Cortex of kidney (tissue), 1 donor: ENCODE measurements at places on chromosomes 5 and 9.

DNA sequence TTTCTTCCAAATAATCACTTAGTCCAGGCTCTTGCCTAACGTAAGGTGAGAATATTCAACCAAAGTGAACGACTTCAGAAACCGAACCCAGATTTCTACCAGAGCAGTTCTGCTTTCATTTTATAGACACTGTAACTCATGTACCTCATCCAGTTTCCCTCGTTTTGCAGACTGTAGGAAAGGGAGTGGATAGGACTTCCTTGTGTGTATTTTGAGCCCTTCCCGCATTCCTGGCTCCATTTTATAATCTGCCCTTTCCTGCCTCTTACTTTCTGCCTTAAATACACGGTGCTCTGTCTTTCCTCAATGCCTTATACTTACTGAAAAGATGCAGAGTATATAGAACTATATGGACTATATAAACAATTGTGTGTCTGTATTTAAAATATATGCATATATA is 20.8 kb downstream of the MINAR2 start:
- DNase-seq: no peak

GRCh38 chr5:177198738-177199137 is 65.2 kb downstream of the NSD1 start:
- no peak for DNase-seq

GRCh38 chr5:122761115-122761514 is 13.8 kb upstream of the SNX2 start:
- DNase-seq: no peak

- DNase-seq: no peak
These were observed 12.8 kb upstream of the GPX3 start for GRCh38 chr5:151007430-151008209.

GRCh38 chr9:13621872-13622564 is 342.5 kb upstream of the MPDZ start:
- no peak for DNase-seq

DNA sequence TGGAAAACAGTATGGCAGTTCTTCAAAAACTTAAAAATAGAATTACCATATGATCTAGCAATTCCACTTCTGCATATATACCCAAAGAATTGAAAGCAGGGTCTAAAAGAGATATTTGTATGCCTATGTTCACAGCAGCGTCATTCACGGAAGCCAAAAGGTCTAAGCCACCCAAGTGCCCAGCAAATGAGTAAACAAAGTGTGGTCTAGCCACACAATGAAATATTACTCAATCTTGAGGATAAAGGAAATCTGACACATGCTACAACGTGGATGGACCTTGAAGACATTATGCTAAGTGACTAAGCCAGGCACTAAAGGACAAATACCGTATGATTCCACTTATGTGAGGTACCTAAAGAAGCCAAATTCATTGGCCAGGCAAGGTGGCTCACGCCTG is 11.1 kb upstream of the MED27 start:
- no peak for DNase-seq

- DNase-seq: no peak
These were observed 25.6 kb downstream of the CARNMT1 start for GRCh38 chr9:75002422-75003023.

DNA sequence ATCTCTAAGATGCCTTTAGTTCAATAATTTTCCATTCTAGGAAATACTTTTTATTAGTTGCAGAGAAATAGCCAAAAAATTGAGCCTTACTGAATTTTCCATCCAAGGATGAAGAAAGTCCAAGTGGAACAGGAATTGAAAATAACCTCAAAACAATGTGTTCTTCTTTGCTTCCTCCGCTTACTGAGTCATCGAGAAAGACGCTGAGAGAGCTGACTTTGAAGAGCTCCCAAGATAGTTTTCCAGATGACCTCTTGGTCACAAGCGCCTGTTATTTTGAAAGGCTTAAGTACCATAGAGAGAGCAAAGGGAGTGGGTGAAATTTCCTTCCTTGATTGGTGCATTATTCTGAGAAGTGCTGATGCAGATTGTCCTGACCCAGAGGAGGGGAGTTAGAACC is 253.5 kb upstream of the ATP10B start:
- no peak for DNase-seq

GRCh38 chr9:78601957-78602565 is 305.1 kb downstream of the PSAT1 start:
- no peak for DNase-seq

DNA sequence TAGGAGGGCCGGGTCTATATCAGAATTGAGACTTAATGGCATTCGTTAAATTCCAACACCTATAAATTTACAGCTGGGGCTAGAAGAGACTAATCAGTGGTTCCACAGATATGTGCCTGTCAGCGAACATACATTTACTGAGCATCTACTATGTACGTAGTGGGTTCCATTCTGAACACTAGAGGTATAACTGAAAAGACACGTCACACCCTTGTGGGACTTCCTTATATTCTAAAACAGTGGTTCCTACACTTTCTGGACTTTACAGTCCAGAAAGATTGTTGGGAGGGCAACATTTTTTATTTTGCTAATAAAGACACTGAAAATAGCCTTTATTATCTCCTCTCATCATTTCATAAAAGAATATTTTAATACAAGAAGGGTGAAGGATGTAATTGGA is 140.5 kb downstream of the SCAMP1 start:
- no peak for DNase-seq

DNA sequence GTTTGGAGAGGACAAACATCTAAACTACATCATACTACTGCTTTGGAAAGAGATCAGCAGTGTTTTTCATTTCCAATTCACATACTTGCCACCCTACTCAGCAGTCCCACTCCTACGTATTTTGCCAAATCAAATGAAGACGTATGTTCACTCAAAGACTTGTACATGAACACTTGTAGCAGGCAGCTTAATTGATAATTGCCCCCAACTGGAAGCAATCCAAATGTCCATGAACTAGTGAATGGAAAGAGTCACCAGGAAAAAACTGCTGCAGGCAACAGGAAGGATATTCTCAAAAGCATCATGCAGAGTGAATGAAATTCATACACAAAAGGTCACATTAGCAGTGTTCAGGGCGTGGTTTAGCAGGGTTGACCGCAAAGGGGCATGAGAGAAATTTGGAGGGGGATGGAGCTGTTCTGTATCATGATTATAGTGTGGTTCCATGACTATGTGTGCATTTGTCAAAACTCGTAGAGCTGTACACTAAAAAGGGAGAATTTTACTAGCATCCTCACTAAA is 38.8 kb downstream of the PAEP start:
- DNase-seq: no peak

DNA sequence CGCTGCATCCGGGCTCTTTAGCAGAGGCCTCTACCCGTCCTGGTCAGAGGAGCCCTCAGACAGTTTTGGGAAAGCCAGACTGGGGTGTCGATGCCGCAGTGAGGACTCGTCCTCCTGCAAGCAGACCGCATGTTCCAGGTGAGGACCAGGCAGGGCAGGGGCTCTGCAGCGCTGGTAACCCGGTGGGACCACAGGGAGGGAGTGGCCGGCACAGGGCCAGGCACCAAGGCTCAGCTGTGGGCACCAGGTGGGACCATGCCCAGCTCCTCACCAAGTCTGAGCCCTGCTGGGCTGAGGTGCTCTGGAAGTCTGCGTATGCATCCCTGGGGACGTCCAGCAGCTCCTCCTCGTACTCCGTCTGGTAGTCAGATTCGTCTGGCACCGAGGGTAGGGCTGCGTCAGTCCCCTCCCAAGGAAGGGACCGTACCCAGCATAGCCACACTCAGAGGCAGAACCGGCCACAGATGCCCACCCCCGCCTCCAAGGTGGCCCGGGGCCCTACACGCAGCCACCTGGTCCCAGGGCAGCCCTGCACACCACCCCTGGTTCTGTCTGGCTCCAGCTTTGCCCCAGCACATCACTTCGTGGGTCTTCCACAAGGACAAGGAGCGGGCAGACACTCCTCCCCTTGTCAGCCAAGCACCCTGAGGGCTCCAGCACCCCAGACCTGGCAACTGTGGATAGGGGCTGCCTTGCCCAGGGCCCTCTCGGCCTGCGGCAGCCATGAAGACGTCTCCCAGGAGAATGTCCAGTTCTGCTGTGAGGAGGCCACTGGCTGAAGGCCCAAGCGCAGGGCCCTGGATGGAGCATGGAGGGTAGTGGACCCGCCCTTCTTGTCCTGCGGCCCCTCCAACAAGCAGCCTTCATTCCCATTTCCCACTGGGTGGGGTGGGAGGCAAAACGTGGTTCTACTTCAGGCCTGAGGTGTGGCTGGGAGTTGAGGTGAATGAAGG is 1.5 kb upstream of the NSMF start:
- DNase-seq: no peak

- DNase-seq: no peak
These were observed 81.0 kb downstream of the DAPK1 start for GRCh38 chr9:87578625-87579024.

DNA sequence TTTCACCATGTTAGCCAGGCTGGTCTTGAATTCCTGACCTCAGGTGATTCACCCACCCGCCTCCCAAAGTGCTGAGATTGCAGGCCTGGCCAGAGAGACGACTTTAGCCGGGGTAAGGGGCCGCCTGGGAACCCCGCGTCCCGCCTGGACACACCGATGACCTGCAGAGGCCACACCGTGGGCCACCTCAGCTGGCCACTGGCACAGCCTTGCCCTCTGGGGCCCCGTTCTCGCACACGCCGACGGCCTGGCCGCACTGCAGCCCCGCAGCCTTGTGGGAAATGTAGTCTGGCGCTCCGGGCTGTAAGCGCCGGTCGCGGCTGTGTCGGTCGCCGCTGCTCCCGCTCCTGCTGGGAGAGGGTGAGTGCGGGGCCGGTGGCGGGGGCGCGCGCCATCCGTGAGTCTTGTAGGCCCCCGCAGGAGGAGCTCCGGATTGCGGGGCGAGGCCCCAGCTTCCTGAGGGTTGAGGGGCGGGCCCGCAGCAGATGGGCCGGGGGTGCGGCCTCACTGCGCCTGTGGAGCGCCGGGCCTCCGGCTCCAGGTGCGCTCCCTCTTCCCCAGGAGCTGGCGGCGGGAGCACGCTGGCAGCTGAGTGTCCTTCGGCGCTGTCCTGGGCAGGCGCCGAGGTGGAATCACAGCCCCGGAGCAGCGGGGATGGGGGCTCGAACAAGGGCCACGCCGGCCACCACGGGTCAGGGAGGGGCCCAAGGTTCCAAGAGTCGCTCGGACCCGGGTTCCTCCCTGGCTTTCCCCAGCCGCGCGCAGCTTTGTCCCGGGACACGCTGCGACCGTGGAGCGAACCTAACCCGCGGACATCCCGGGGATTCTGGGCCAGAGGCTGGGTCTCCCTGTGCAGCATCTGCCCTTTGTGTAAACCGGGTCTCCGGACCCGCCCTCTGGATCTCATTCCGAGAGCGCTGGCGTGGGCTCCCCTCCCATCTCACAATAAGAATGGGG is at the start of gene ZFP2:
TSS of gene ZFP2 (plus strand) at position 299 of the 957 bp plus-strand sequence. CDS start 35,401 bp downstream, outside the sequence.
- DNase-seq: no peak

DNA sequence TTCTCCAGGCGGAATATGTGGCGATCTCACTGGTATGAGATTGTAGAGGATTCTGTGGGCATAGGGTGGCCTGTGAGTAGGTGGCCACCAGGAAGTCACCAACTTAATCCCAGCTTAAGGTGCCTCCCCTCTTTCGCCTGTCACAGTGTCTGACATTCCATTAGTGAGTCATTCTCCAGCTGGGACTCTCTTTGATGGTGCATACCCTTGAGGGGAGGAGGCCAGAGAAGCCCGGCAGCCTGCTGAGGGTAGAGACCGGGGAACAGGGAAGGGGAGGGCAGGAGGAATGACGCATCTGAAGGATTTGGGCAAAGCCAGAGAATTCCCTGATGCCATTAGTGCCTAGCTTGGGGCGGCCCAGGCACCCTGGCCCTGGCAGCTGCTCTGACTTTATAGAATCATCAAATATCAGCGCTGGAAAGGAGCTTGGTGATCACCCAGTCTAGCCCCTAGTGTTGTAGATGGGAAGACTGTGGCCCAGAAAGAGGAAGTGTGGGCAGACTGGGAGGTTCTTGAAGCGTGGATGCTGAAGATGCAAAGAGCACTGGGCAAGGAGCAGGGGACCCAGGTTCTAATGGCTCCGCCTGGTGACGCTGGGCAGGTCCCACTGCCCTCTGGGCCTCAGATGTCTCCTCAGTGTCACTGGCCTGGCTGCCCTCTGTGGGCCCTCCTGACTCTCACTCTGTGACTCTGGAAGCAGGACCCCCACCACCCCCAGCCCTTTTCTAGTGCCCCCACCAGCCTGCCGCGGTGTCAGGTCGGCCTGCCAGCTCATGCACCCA is 41.4 kb downstream of the DAB2IP start:
- no peak for DNase-seq

DNA sequence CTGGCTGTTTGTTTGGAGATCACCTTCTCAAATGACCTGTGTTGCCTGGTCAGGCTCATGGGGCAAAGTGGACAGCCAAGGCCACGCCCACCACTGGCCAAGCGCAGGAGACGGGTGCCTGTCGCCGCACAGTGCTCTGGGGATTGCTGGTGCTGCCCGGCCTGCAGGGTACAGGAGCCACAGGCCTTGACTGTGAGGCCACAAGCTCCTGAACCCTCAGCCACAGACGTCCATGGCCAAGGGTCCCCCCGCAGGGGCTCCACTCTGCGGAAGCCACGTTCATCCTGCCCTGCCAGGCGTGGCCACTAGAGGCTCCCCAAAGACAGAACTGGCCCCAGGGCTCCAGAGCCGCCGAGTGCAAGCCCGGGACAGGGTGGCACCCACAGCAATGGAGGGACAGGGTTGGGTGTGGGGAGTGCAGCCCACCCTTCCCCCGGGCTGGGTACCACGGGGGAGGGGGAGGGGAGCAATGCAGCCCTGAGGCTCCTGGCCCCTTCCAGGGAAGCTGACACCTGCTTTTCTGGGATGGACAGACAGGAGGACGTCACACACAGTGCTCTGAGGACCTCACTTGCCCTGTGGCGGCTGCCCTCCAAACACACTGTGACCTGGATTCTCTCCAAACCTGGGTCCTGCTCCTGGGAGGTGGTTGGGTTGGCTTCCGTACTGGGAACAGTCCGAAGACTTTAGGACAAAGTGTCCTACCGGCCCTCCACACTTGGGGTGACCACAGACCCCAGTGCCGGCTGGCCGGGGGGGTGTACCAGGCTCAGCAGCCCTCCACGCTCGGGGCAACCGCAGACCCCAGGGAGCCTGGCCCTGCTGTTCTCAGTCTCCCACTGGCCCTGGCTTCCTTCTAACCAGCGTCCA is 21.5 kb downstream of the TPPP start:
- DNase-seq: no peak

DNA sequence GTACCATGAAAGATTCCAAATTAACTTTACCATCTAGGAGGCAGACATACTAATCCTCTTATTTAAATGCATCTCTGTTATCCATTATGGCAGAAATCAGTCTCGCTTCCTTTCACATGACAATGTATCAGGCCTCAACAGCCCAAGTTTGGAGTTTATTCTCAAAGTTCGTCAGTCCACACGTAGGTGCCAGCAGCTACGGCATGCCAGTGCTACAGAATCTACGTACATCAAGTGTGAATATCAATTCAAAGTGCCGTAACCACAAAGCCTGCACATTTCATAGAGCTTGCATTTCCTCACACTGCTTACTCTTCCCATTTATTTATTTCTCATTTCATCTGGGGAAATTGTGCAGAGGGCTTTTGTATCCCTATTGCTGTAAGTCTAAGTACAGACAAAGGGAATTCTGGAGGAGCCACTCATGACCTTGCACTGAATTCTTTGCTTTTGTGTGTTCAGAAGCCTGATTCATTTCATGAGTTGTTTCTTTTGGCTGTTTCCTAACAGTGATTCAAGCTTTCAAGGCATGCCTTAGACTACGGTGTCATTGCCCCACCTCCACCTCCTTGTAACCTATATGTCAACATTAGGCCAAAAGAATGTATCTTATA is 10.0 kb downstream of the ENC1 start:
- DNase-seq: no peak

- no peak for DNase-seq
These were observed 4.2 kb downstream of the CTXN3 start for GRCh38 chr5:127652952-127653611.
